ENCODE measurements at places on chromosomes 16 and 17. TPM values are rescaled to one million over a fixed set of nuclear protein-coding genes. Genes with fewer than 3 reads are reported as not detected.
A peak's percentile ranks its signal among the peaks of the same experiment; 100 is the strongest.

DNA sequence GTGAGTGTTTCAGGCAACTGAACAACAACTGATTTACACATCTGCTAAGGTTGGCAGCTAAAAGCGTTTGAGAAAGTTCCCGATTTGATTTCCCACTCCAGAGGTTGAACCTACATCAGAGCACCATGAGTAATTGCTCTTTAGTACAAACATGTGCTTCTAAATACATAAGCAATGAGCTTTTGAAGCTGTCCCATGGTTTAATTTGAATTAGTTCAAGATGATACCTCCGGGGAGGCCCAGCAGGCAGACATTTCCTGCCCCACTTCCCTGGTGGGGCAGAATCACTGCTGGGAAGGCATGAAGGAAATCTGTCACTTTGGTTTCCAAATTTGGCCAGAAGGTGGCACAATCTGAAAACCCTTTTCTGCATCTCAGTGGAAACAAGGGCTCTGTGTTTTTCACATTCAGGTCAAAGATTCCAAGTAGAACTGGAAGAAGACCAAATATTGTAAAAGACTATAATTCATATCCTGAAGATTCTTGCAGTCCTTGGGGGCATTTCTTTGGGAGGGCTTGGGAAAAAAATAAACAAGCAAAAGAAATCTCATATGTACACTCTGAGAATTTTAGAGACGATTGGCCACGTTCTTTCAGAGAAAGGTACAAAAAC is 176.2 kb upstream of the FAM20A start:
- DNase-seq: peak; percentile 4

DNA sequence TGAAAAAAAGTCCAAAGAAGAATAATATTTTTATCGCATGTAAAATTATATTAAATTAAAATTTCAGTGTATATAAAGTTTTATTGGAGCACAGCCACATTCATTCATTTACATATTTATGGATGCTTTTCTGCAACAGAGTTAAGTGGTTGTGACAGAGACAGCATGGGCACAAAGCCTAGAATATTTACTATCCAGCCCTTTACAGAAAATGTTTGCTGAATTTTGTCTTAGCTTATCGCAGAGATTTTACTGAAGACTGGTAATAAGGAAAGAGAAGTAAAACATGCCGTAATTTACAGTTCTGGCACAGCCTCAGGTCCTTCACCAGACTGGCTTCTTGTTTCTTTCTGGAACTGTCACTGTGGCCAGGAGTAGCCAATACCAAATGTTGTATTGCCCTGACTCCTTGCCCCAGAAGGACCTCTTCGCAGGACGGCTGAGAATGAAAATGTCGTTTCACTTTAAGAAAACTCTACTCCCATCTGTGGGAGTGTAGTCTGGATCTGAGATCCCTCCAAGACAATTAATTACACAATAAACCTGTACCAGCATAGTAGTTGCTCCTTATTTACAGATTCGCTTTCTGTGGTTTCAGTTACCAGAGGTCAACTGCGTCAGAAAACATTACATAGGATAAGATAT is 94.9 kb upstream of the GOT2 start:
- DNase-seq: no peak

DNA sequence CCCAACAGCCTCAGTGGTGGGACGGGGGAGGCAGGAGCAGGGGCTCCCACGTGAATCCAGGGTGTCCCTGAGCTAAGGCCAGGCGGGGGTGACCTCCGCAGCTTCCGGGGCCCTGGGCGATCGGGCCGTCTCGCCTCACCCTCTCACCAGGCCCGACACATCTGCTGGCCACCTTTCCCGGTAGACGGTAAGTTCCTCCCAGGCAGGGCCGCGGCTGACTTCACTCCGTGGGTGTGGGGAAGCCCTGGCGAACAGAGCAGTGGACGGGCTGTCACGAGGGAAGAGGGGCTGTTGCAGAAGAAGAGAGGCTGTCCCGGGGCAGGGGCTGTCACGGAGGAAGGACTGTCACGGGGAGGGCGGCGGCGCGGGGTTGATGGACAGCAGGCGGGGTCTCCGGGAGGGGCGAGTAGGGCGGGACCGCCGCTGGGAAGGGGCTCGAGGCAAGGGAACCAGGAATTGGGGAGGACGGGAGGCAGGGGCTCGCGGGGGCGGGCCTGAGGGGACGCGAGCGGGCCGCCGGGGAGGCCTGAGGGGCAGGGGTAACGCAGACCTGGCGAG is 498 bp downstream of the PKMYT1 start:
- peak; percentile 49 for DNase-seq

GRCh38 chr16:17283016-17283415 is 187.7 kb downstream of the XYLT1 start:
- DNase-seq: no peak

- no peak for DNase-seq
These were observed 2.4 kb upstream of the C1QTNF8 start for GRCh38 chr16:1098266-1098991.

- peak; percentile 28 for DNase-seq
These were observed 333 bp downstream of the MAFG start for GRCh38 chr17:81927152-81927652.

GRCh38 chr17:50268743-50269275 is 5.5 kb upstream of the TMEM92 start:
- no peak for DNase-seq

GRCh38 chr16:75317532-75317931 is 66.1 kb upstream of the BCAR1 start:
- DNase-seq: no peak

DNA sequence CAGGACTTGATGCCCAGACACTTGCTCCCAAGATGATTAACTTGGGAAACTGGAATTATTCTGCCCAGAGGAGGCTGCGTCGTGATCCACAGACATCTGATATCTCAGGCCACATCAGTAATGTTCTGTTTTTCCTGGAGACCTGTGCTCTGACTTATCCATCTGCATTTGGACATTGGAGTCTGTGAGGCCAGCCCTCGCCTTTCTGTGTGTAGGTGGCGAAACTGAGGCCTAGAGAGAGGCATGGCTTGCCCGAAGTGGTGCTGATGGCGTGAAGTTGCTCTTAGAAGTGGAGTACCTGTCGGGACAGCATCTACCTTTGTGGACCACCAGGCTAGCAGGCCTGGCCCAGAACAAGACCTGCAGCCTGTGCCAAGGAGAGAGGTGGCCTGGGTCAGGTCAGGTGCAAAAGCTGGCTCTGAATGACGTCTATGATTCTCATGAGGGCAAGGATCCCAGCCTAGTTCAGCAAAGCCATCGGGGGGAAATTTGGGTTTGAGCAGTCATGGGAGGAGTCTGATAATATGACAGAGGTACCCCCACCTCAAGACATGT is 186.8 kb upstream of the ZNF469 start:
- DNase-seq: no peak

DNA sequence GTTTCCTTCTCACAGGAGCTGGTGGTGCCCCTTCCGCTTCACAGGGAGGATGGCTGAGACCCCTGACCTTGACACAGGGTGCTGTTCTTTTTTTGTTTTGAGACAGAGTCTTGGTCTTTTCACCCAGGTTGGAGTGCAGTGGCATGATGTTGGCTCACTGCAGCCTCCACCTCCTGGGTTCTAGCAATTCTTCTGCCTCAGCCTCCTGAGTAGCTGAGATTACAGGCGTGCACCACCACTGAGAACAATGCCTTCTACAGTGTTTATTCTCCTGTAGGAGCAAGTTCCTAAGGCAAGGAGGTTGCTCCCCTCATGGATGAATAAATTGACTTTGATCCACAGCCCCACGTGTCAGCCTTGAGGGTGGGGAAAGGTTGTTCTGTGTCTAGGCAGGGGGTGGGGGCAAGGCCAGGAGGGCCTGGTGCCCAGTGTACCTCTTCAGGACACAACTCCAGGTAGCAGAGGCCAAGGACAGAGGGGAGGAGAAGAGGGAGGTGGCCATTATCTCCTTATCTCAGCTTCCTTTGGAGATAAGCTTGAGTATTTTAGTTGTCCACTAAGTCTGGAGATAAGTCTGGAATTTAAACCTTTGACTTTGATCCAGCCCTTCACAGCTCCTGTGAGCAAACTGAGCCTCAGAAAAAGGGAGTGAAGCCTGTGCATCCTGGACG is 159.4 kb downstream of the SEC14L1 start:
- DNase-seq: no peak

GRCh38 chr17:28916302-28916934 is 13.5 kb upstream of the DHRS13 start:
- no peak for DNase-seq

DNA sequence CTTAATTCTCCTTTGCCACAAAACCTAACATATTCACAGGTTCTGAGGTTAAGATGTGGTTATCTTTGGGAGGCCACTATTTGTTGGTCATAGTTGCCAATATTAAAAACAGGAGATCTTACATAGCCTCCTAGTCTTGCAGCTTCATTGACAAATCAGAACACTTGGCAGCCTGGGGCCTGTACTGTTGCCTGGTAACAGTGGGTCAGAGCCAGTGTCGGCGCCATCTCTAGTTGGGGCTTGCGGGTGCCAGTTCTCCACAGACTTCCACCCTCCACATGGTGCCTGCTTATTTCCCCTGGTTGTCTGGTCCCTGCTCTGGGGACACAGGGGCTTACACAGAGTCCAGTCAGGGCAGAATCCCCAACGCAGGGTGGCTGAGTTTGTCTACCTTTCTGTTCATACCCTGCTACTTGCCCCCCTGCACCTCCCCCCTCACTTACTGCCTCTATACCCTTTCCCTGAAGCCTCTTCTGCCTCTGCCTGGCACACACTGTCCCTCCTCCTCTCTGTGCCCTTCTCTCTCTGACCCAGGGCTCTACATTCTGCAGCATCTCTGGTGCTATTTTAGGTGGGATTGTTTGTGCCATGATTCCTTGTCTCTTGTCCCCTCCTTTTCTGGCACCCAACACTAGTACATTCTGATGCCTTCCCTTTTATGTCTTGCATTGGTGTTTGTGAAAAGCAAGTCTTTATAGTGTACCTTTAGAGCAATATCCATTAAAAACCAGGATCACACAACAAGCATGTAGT is 13.4 kb downstream of the EPN2 start:
- no peak for DNase-seq

The KRTAP4-6 gene
- total RNA-seq: not detected

The TBX21 gene
- total RNA-seq: 61.7 TPM

The GJD3 gene
- total RNA-seq: not detected

The TTYH2 gene
- 5.6 TPM for total RNA-seq

The CLEC18A gene
- total RNA-seq: 0.14 TPM

The CLEC19A gene
- total RNA-seq: not detected

The ADAMTS18 gene
- total RNA-seq: not detected

The MYO18A gene
- 24.2 TPM for total RNA-seq

The TEX19 gene
- 0.10 TPM for total RNA-seq

Data from activated naive CD8-positive, alpha-beta T cell treated with anti-CD3 and anti-CD28 coated beads for 36 hours (primary cell).